ENCODE measurements at places on chromosomes 7 and 10. TPM values are rescaled to one million over a fixed set of nuclear protein-coding genes. Genes with fewer than 3 reads are reported as not detected.

- H3K27ac ChIP-seq: no peak overlapping the region
- no peaks in the 10 kb centered on the region for H3K27me3 ChIP-seq
- peaks cover 9% of the 10 kb centered on the region for H3K36me3 ChIP-seq
- no peak overlapping the region for H3K4me3 ChIP-seq
- no peak for DNase-seq
- no peaks in the 10 kb centered on the region for H3K4me1 ChIP-seq
Observed at GRCh38 chr7:132544999-132545398, 31.3 kb downstream of the PLXNA4 start.

DNA sequence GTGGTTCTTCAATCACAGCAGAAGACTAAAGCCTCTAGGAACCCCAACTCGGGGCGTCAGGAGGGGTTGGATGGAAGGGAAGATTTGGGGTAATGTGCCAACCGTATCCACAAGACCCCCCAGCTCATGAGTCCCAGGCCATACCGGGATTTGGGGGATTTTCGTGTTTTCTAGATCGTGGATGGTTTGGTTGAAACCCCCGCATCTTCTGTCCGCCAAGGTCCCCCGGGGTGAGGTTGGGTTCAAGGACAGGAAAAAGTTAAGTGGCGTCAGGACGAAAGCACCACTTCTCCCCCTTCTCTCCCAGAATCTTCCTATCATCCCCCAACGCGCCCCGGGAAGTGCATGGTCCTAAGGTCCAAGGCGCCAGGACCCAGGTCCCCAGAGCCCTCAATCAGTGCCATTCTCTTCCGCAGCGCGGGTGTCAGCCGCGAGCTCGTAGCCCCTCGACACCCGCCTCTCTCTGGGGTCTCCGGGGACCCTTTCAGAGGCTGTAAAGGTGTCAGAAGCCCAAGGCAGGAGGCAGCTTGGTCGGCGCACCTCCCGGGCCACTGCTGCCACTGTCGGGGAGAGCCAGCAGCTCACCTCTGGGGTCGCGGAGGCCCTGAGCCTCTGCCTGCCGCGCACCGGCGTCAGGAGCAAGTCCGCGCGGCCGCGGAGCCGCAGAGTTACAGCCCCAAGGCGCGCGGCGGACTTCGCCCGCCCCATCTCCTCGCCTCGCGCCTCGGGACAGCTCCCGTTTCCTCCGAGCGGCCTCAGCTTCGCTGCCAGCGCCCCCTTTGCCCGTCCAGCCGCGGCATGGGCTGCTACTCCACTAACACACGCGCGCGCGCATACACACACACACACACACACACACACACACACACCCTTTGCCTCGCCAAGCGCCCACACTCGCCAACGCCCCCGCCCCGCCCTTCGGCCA lies 1.5 kb downstream of the MKX start:
- H3K4me1 ChIP-seq: peaks cover 30% of the 10 kb centered on the region
- peaks cover 2% of the 10 kb centered on the region for H3K36me3 ChIP-seq
- H3K4me3 ChIP-seq: peak overlapping the region; percentile 84
- H3K27me3 ChIP-seq: peaks cover 5% of the 10 kb centered on the region

DNA sequence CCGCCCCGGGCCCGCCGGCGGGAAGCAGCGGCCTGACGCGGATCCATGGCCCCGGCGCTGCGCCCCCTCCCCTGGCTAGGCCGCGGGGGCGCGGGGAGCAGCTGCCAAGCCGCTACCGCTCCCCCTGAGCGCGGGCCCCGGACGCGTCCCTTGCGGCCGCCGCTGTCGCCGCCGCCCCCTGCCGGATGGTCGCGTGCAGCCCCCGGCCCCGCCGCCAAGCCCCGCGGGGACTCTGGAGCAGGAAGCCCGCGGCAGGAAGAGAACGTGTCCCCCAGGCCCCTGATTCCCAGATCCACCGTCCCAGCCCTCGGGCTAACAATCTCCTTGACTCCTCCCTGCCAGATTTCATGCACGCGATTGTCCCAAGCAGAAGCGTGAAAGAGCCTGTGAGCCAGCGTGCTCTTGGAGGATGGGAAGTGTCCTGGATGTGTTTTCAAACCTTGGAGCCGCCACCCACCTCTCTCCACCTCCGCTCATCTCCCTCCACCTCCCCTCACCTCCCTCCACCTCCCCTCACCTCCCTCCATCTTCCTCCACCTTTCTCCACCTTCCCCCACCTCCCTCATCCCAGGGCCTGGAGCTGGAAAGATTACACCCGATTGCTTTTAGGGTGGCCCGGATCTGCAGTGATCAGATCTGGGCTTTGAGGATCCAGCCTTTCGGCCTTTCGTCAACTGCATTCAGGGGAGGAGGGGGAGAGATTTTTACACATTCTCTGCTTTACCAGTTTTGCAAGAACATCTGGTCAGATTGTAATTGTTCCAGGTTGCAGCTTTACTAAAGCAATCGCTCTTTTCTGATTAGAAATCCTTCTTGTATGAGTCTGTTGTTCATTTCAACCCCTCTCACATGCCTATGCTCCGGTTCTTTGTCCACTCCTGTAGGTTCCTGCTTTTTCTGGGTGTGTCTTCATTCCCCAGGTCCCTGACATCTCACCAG lies 570 bp upstream of the PRTFDC1 start:
- peak overlapping the region; percentile 73 for H3K4me3 ChIP-seq
- no peak for DNase-seq
- H3K4me1 ChIP-seq: peaks cover 32% of the 10 kb centered on the region
- H3K27me3 ChIP-seq: no peaks in the 10 kb centered on the region
- H3K36me3 ChIP-seq: no peaks in the 10 kb centered on the region
- H3K27ac ChIP-seq: peak overlapping the region; percentile 82

DNA sequence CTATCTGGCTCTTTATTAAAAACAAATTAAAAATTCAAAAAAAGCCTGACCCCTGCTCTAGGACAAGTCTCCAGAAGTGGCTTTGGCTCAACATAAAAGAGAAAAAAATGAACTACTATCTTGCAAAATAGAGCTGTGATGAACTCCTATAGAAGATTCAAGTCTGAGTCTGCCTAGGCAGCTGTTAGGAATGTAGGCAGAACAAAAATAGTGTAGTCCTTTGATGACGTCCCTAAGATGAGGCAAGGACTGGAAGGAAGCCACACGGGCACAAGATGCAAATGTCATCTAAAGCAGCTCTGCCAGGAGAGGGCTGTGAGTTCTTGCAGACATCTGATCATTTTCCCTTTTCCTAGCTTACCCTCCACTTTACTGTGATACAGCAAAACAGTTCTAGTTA lies 20.5 kb downstream of the ASNS start:
- H3K4me1 ChIP-seq: no peaks in the 10 kb centered on the region
- H3K27ac ChIP-seq: no peak overlapping the region
- H3K4me3 ChIP-seq: no peak overlapping the region
- no peaks in the 10 kb centered on the region for H3K27me3 ChIP-seq

Gene PMS2
- 15.3 TPM for total RNA-seq

DNA sequence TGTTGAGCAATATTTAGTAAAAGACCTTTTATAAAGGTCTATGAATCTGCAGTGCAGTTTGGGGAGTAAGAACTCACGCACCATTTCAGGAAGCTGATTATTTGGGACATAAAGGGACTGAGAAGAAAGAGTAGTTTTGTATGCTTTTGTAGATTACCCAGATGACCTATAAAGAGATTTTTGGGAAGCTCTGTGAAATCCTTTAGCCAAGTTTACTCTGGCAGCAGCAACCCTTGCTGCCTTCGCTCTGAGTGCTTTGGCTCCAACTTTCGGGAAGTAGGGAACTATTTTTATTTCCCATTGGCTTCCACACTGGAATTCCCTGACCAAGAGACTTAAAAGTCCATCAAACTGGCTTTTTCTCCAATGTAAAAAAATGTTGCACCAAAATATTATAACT lies 1110.1 kb upstream of the PHF14 start:
- peaks cover 11% of the 10 kb centered on the region for H3K4me1 ChIP-seq
- H3K4me3 ChIP-seq: no peak overlapping the region
- no peak overlapping the region for H3K27ac ChIP-seq
- no peaks in the 10 kb centered on the region for H3K27me3 ChIP-seq
- no peaks in the 10 kb centered on the region for H3K36me3 ChIP-seq

Gene VWC2
- total RNA-seq: not detected

- H3K27ac ChIP-seq: no peak overlapping the region
- DNase-seq: no peak
- no peak overlapping the region for H3K4me3 ChIP-seq
- no peaks in the 10 kb centered on the region for H3K36me3 ChIP-seq
Observed at GRCh38 chr10:42491001-42491592, 147.3 kb downstream of the ZNF33B start.

DNA sequence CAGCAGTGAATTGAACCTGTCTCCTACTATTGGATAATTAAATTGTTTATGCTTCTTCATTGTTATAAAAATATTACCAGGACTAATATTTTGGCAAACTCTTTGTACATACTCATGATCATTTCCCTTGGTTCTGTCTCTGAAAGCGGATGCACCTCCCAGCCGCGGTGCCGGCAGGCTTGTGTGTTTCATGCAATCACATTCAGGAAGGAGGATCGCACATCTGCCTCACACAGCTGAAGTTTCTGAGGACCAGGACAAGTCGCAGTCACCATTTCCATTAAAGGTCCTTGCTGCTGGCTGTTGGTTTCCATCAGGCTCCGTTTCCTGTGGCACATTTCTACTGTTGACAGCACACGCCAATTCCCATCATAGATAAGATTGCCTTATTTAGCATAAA lies 117.8 kb upstream of the SHH start:
- peaks cover 48% of the 10 kb centered on the region for H3K27me3 ChIP-seq
- no peak overlapping the region for H3K4me3 ChIP-seq
- no peak for DNase-seq
- H3K36me3 ChIP-seq: peaks cover 1% of the 10 kb centered on the region
- H3K4me1 ChIP-seq: no peaks in the 10 kb centered on the region

Gene C7orf33
- not detected for total RNA-seq

- no peak for DNase-seq
- peak overlapping the region; percentile 83 for H3K27ac ChIP-seq
- H3K36me3 ChIP-seq: no peaks in the 10 kb centered on the region
- H3K27me3 ChIP-seq: no peaks in the 10 kb centered on the region
- no peak overlapping the region for H3K4me3 ChIP-seq
- peaks cover 9% of the 10 kb centered on the region for H3K4me1 ChIP-seq
Observed at GRCh38 chr10:72598769-72599701, 26.8 kb downstream of the MICU1 start.

- H3K27me3 ChIP-seq: peaks cover 11% of the 10 kb centered on the region
- DNase-seq: no peak
- no peak overlapping the region for H3K27ac ChIP-seq
- H3K36me3 ChIP-seq: no peaks in the 10 kb centered on the region
- H3K4me3 ChIP-seq: no peak overlapping the region
Observed at GRCh38 chr10:61051344-61051743, 107.4 kb upstream of the RHOBTB1 start.

DNA sequence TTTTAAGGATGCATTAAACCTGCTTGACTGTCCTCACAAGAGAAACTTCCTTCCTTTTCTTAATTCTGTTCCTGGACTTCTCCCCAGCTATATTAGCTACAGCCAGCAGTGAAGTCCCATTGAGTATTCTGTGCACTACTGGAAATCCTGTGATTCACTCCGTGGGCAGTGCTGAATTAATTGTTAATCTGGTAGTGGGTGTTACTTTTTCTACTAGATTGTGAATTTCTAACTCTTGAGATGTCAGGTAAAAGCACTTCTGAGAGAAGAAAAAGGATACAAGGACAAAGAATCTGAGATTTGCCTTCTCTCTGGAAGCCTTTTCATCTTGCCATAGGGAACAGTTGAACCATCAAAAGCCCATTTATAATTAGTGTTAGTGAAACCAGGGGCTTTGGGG lies 33.9 kb downstream of the CYCS start:
- DNase-seq: no peak
- no peak overlapping the region for H3K4me3 ChIP-seq
- H3K27me3 ChIP-seq: peaks cover 4% of the 10 kb centered on the region

DNA sequence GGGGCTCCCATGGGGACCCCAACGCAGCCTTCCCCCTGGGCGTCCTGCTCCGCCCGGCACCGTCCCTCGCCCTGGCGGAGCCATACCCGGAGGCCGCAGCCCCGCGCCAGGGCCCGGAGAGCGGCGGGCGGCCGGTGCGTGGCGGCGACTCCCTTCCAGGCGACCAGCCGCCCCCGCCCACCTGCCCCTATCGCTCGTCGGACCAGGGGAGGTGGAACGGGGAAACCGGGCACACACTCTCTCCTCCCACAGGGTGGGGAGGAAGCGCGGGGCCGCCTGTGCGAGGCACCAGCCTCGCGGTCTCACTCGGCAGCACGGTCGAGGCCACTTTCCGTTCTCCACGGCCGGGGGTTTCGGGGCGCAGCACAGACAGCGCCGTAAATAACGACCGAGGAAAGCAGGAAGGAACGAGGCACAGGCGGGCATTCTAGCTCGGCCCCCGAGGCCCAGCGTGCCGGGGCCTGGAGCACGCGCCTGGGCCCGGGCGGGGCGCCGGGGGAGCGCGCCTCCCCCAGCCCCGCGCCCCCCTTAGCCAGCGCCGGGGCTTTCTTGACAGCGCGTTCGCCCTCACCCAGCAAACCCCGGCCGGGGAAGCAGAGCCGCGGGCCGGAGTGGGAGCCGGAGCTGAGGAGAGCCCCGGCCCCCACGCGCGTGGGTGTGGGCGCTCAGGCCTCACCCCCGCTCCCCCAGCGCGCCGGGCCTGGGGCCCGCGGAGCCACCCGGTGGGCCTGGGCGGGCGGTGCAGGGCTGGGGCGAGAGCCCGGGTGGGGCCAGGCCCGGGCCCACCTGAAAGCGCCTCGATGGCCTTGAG lies 936 bp downstream of the IGF2BP3 start:
- peak overlapping the region; percentile 99 for H3K27ac ChIP-seq
- H3K27me3 ChIP-seq: no peaks in the 10 kb centered on the region
- H3K4me1 ChIP-seq: peaks cover 52% of the 10 kb centered on the region
- peaks cover 2% of the 10 kb centered on the region for H3K36me3 ChIP-seq
- peak overlapping the region; percentile 94 for H3K4me3 ChIP-seq

DNA sequence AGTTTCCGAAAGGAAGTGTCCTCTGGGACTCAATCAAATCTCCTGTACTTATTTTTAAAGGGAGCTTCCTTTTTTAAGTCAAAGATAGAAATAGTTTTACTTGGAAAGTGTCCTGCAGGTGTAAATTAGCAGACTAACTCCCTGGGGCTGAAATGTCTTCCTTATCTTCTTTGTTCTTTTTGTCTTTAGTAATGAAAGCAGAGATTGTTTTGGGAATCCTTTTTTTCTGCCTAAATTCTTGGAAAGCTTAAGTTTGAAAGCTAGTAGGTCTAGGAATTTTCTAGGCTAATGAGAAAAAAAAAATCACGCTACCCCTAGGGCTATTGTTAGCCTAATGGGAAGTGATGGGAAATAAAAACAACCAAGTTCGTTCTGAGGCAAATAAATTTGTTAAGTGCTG lies 139.1 kb upstream of the CSTF2T start:
- peaks cover 7% of the 10 kb centered on the region for H3K36me3 ChIP-seq
- no peaks in the 10 kb centered on the region for H3K27me3 ChIP-seq
- H3K4me3 ChIP-seq: no peak overlapping the region
- H3K27ac ChIP-seq: no peak overlapping the region

Data from chondrocyte (in vitro differentiated cells).